AML-193 (cell line): ENCODE measurements at places on chromosomes 2 and 18.
A peak's percentile ranks its signal among the peaks of the same experiment; 100 is the strongest.

DNA sequence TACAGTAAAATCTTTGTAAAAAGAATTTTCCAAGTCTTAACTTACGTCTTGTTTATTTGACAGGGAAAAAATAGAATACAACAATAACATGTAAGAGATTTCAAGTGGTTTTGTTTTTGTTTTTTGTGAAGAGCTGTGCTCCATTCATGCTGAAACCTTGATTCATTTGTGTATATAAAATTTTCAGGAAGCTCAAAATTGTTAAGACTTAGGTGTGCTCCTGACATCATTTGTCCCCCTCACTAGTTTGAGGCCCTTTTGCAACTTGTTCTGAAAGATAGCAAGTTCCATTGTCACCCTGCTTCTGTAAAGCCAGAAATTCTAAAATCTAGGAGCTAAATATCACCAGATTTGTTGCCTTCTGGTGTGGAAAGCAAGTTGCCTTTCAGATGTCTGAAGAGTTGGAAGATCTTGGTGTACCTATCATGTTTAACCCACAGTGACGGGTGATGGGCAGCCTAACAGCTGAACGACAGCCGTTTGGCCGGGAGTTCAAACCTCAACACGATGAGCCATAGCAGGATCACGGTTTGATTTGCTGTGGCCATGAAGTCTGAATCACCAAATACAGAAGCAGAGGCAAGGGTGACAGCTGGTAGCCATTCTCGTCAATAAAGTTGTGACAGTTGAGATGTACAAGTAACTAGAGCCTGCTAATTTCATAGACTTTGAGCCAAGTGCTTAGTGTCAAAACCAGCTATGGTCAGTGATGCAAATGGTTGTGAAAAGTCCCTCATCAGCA, 205.5 kb upstream of the SP5 start:
- DNase-seq: no peak

DNA sequence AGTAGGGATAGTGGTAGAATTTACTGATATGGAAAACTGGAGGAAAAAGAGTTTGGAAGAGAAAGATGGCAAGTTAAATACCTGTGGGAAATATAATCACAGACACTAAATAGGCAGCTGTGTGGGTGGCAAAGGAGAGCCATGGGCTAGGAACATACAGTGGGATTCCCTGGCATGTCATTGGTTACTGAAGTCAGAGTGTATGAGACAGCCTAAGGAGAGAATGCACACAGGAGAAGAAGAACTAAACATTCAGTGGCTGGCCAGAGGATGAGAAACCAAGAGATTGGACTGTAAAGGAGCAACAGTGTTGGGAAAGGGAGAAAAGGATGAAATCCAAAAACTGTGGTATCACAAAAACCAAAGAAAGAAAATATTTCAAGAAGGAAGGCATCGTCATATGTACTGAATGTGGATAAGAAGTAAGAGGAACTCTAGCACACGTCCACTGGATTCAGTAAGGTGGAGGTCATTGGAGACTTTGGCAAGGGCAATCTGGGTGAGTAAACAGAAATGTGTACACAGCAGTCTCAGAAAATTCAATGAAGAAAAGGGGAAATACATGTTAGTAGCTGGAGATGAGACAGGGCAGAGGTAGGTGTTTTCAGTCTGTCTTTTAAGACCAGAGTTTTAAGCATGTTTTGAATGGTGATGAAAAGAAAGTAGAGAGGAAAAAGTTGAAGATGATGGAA, 83.3 kb downstream of the SPIRE1 start:
- no peak for DNase-seq

GRCh38 chr18:21254576-21254975, 12.5 kb downstream of the GREB1L start:
- DNase-seq: no peak

- peak; percentile 58 for DNase-seq
These were observed 61.1 kb upstream of the LPIN2 start for GRCh38 chr18:3074087-3074486.

- DNase-seq: no peak
These were observed 101.2 kb upstream of the TRIB2 start for GRCh38 chr2:12615509-12615908.

DNA sequence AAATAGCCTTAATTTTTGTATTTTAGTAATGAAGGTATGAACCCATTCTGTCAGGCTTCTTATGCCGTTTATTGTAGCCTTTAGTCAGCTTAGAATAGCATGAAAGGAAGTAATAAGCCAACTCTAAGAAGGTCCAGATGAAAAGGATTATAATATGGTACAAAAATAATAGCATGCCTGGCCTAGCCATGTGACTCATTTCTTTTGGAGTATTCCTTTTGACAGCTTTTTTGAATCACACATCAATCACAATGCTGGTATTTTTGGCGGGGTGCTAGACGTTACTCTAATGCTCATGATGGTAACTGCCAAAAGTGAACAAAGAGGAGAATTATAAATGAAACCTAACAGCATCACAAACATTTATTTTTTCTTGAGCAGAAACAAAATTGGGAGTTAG, 19.9 kb downstream of the FMNL2 start:
- DNase-seq: no peak

GRCh38 chr18:45171679-45172191, 443.5 kb upstream of the SLC14A2 start:
- DNase-seq: no peak

GRCh38 chr2:105797298-105797819, 52.6 kb downstream of the NCK2 start:
- peak; percentile 90 for DNase-seq

DNA sequence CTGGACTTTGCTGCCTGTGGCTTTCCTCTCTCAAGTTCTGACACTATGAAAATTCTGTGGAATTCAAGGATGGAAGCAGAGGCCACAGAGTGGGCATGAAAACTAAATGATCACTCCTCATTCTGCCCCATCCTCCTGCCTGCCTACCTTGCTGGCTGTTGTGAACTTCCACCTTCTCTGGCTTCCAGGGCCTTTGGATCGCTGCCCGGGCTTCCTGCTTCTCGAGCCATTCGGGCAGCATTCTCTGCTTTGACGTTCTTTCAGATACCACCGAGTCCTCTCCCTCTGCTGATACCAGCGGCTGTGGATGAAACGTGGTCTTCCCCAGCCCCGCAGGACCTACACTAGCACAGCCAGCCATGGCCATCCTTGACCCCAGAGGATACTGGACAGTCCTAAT, 327.7 kb upstream of the SLC14A2 start:
- DNase-seq: no peak

- DNase-seq: no peak
These were observed 90.2 kb upstream of the TMEM18 start for GRCh38 chr2:767440-767839.

- DNase-seq: no peak
These were observed 780 bp downstream of the HTRA2 start for GRCh38 chr2:74530239-74531187.

DNA sequence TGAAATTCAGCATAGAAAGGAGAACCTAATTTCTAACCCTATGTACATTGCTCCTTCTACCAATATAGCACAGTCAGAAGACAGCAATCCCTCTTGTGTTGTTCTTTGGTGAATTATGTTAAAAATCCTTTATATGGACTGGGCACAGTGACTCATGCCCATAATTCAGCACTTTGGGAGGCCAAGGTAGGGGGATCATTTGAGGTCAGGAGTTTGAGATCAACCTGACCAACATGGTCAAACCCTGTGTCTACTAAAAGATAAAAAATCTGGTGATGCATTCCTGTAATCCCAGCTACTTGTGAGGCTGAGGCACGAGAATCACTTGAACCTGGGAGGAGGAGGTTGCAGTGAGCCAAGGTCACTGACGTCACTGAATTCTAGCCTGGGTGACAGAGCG, 195.6 kb downstream of the TMX3 start:
- DNase-seq: no peak

GRCh38 chr2:151869291-151869690, 41.1 kb upstream of the ARL5A start:
- DNase-seq: no peak

- no peak for DNase-seq
These were observed 14.2 kb upstream of the PLEKHM3 start for GRCh38 chr2:208039376-208040110.

DNA sequence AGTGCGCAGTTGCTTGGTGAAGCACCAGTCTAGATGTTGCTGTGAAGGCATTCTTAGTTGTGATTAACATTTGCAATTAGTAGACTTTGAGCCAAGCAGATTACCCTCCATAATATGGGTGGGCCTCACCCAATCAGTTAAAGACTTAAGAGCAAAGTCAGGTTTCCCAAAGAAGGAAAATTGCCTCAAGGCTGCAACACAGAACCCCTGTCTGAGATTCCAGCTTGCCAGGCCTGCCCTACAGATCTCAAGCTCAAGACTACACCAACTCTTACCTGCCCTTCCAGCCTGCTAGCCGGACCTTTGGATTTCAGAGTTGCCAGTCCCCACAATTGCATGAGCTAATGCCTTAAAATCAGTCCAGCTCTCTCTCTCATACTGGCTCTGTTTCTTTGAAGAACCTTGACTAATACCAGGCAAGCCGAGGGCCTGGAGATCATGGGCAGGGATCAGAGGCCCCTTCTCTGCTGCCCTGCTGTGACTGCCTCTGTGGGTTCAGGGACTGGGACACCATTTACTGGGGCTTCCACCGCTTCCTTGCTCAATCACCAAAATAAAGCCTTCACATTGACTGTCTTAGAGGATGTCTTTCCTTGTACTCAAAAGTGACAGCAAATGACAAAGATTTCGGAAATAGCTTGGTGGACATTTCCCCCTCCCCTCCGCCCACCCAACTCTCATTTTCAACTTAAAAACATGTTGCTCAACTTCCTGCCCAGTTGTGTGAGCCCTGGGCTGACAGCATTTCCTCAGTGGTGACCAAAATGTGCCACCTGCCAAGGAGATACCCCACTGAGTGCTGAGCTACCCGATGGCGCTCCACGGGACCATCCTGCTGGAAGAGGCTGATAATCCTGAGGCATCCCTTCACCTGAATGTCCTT, 86.7 kb downstream of the GALNT14 start:
- DNase-seq: peak; percentile 48

DNA sequence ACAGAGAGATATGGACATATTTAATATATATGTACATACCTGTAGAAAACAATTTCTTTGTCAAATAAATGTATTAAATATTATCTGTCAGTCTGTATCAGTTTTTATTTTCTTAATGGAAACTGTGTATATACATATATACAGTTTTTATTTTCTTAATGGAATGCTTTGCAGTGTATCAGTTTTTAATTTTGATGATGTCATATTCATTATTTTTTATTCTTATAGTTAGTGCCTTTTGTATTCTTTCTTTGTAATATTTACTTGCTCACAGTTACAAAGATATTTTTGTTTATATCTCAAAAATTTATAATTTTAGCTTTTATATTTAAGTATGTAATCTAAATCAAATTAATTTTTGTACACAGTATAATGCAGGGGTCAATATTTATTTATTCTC, 20.6 kb downstream of the KCNH7 start:
- no peak for DNase-seq

DNA sequence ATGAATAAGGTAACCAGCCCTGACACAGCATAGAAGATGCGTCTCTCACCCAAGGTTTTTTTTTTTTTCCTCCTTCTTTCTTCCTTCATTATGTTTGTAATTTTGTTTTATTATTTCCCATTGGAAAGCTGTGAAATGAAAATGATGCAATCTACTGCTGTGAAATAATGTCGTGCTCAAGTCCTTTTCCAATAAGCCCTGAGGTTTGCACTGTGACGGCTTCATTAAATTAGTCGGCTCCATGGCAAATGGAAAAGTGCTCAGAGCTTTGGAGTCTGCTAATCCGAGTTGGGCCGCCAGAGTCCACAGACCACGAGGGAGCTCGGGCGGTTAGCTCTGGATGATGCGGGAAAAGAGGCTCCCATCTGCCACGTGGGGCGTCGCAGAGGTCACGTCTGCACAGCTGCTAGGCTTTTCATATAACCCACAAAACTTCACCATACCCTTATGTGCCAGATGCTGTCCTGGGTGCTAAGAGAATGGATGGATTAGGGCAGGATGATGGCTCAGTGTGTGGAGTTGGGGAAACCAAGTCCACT, 92.3 kb upstream of the CAPN13 start:
- DNase-seq: no peak

GRCh38 chr18:54030434-54030833, 194.0 kb downstream of the MBD2 start:
- no peak for DNase-seq

GRCh38 chr18:68172842-68173549, 541.9 kb downstream of the TMX3 start:
- DNase-seq: no peak

GRCh38 chr2:9092383-9093282, 89.1 kb upstream of the MBOAT2 start:
- no peak for DNase-seq

GRCh38 chr18:23470620-23471387, 17.7 kb downstream of the RIOK3 start:
- DNase-seq: no peak

DNA sequence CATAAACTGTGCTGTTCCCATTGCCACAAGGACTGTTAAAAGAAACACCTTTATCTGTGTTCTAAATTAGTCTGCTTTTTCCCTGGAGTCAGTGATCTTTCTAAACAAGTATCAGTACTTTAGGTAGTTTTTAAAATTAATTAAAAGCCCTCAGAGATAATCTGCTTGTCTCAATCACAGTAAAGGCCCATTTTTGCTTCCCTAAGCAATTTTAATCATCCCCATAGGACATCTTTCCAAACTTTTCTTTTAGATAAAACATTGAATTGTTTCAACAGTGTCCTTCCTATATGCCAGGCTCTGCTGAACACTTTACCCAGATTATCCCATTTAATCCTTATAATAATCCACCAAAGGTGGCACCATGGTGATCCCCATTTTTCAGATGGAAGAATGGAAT, 3.9 kb downstream of the ERICH2 start:
- no peak for DNase-seq

DNA sequence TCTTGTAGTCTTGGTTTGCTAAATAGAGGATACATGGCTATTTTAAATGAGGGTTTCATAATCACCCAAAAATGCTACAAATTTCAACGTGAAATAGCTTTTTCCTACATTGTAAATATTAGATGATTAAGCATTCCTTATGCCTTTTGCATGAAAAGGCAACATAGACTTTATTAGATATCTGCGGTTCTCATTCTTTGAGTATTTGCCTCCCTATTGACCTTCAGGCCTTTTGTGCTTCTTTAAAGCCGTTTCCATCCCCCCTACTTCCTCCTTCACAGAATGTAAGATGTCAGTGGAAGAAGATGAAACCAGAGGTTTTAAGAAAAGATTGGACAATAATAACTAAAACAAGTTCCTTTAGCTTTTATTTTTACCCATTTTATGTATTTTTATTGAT, 144.1 kb downstream of the UBE2E3 start:
- DNase-seq: no peak

GRCh38 chr2:174824068-174824467, 59.8 kb upstream of the CHRNA1 start:
- no peak for DNase-seq
